ENCODE measurements at places on chromosomes 2 and 18.

- DNase-seq: no peak
Measured at GRCh38 chr18:31500051-31500688, 2.2 kb downstream of the DSG2 start.

DNA sequence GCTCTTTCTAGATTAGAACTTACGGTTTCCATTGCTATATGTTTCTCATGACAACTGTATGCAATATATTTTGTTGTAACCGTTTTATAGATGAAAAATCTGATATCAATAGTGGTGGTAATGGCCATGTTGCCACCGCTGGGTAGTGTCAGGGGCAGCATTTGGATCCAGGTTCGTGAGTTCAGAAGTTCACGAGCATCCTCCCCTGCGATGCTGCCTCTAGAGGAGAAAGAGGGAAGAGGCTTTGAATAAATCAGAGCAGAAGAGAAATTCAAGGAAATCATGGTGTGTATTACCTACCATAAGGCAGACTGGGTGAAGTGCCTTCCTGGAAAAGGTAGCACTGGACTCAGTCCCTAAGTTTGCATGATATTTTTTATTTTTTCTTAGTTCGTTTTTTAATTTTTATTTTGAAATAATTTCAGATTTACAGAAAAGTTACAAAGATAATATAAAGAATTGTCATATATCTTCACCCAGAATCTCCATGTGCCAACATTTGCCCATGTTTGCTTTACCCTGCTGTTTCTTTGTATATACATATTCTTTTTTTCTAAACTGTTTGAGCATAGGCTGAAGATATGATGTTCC lies 3.3 kb upstream of the ZBTB7C start:
- DNase-seq: no peak

- no peak for DNase-seq
Measured at GRCh38 chr18:78246050-78246449, 733.6 kb upstream of the SALL3 start.

DNA sequence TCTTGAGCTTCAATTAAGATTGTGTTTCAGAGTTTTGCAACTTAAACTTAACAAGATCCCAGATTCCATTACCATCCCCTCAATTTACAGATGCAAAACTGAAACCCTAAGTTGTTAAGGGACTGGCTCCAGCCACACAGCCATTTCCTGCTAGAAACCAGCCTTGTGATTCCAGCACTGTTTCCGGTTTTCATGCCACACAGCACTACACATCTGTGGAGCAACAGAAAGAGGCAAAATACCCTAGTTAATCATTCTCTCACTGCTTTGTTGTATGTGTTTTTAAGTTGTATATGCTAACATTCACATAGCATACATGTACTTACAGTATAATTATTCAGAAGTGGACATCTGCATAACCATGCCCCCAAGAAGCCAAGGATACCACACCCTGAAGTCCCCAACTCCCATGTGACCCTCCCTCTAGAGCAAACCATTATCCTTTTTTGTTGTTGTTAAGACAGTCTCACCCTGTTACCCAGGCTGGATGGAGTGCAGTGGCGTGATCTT lies 87.4 kb downstream of the MYO5B start:
- DNase-seq: no peak

DNA sequence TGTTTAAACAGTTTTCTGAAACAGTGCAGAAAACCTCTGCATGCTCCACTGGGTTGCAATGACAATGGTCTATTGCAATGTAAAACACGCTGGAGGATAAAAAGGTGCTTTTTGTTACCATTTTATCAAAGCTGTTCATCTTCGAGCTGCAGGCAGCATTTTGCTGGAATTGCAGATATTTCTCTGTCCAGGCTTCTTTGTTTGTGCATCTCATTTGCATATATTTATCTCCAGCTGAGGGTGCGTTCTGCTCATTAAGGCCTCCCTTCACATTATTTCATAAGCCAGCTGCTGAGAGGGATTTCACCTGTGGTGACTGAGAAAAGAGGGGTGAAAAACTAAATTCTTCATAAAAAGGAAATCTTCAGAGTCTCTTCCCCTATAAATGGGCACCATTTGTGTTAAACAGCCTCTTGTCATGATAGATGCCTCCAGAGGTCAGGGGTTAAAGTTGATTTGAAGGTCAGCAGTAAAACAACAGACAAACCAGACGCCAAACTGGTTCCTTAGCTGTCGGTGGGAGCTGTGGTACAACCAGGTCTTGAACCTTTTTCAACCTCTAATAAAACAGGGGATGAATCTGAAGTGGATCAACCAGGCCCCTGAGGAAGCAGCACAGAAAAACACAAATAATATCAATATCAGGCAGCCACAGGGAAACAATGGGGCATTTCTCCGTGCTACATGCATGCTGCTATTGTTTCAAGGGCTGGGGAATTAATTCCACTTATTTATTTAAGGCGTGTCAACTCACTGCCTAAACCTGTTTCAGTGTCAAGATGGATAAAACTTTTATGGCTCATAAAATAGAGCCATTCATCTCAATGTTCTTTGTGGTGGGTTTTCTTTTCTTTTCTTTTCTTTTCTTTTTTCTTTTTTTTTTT lies 265.1 kb downstream of the MEIS1 start:
- DNase-seq: no peak

- DNase-seq: no peak
Measured at GRCh38 chr2:77397763-77398162, 124.4 kb downstream of the LRRTM4 start.

DNA sequence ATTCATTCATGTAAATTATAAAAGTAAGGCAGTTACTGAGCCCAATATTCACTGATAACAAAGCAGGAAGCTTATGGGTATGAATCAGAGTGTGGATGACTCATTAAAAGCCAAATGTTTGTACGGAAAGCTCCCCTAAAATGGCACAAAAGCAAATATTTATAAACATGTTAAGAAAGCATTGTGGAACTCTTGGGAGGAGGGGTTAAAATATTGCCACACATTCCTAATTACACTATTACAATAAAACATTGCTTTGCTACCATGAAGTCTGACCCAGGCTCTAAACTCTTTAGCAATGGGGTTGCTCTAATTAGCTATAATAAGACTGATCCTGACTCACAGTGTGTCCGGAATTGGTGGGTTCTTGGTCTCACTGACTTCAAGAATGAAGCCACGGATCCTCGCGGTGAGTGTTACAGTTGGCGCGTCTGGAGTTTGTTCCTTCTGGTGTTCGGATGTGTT lies 110.9 kb downstream of the NAB1 start:
- no peak for DNase-seq

- no peak for DNase-seq
Measured at GRCh38 chr2:160175169-160176134, 24.6 kb downstream of the ITGB6 start.

GRCh38 chr2:11865805-11866204 lies 119.4 kb downstream of the LPIN1 start:
- DNase-seq: no peak

- no peak for DNase-seq
Measured at GRCh38 chr18:51425475-51425874, 228.0 kb upstream of the MEX3C start.

DNA sequence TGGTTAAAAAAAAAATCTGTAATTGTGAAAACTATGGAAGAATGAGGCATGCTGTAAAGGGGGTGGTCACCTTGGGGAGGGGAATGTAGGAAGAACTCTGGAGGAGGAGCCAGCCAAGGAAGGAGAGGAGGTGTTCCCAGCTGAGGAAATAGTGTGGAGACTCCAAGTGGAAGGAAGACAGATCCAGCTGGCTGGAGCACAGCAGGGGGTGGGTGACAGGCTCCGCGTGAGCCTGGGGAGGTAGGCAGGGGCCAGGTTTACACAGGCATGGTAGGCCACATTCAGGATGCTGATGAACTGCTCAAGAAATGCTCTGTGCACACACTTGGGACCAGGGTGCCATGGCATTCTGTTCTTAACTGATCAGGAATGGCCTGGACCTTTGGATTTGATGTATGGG lies 16.8 kb downstream of the AFF3 start:
- DNase-seq: no peak

DNA sequence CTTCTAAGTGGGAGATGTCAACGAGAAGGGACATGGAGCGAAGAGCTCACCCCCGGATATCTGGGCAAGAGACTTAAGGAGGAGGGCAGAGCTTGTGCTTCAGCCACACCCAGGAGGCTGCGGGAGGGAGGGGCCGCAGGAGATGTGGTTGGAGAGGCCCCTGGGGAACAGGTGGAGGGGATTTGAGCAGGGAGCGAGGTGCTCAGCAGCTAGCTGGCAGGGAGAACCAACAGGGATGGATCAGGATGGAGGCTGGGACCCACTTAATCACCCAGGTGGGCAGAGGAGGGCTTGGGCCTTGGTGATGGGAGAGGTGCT lies 78.3 kb downstream of the MBP start:
- no peak for DNase-seq

- no peak for DNase-seq
Measured at GRCh38 chr2:151165105-151165684, 96.5 kb downstream of the RBM43 start.

- DNase-seq: no peak
Measured at GRCh38 chr2:133097666-133098065, 427.7 kb upstream of the LYPD1 start.

DNA sequence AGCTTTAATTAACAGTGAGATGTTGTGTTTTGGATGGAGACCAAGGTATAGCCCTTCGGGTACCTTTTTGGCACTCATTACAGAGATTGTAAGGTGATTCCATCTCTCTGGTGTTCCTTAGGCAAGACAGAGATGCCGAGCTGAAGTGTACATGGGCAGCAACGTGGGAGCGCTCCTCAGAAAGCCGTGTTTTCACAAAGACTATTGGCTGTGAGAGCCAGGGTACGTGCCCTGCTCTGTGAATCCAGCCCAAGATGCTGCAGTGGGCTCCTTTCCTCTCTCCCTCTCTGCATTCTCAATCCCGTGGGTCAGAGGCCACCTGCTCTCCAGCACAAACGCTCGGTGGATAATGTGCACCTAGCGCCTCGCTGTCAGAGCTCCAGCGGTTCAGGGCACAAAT lies 203.0 kb upstream of the EPHA4 start:
- no peak for DNase-seq

DNA sequence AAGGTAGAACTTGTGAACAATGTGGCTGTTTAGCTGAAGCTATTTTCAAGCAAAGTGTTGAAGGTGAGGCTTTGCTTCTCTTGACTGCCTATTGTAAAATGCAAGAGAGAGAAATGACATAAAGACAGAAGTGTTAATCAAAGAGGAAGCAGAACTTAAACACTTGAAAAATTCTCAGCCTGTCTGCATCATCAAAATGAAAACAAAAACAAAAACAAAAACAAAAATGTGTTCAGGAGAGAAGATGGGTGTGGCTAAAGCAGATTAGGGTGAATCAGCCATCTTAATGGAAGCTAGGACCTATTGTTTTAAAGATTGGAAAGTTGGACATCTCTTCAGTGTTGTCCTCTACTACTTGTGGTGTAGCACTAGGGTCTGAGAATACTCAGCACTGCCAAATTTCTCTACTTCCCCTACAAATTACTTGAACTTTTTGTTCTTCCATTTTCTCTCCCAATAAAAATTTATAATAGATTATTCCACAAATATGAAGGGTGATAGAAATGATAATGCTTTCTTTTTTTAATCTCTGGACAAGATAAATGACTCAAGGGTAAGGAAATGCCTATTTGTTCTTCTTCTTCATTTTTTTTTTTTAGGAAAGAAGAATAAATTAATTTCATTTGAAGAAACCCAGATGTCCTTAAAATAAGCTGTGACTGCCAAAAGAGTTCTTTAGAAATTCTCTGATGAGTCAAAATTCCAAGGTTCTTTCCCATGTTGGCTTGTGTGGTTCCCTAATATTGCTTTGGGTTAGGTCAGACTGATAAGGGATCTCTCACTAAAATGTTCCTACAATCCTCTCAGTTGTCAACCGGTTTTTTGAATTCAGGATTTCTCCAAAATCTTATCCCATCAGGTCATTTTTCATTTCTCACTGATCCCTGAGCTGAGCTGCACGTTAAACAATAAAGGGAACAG lies 571.2 kb upstream of the ZEB2 start:
- no peak for DNase-seq

GRCh38 chr2:237474931-237475703 lies 11.9 kb upstream of the MLPH start:
- DNase-seq: peak; percentile 95

GRCh38 chr2:238644095-238645081 lies 203.5 kb upstream of the TWIST2 start:
- DNase-seq: no peak

GRCh38 chr2:56534321-56534720 lies 350.5 kb downstream of the CCDC85A start:
- DNase-seq: no peak

DNA sequence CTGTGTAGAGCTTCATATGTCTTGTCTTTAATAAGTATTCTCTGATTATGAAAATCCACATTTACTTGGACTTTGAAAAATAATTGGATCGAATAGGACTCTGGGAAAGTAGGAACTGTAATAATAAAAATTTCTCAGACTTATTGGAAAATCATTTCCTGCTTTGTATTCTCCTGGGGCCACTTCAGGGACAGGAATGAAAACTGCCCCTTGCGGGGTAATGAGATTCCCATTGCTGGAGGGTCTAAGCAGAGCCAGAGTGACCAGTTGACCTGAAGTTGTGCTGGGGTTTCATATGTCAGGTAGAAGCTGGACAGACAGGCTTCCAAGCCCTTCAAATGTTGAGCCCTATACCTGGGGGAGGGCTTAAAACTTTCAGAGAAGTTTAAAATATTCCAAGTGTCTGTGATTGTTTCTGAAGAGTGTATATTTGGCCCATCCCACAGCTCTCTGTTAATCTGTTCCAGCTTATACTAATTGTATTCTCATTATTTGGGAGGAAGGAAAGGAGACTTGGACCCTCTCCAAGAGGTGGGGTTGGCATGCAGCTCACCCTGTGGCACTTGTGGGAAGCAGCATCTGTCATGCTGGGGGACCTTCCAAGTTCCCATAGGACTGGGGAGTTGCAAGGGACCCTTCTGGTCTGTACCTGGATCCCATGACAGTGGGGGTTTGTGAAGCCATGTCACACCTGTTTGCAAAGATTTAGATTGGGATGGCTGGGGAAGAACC lies 268.7 kb upstream of the ATP5MC3 start:
- DNase-seq: no peak

DNA sequence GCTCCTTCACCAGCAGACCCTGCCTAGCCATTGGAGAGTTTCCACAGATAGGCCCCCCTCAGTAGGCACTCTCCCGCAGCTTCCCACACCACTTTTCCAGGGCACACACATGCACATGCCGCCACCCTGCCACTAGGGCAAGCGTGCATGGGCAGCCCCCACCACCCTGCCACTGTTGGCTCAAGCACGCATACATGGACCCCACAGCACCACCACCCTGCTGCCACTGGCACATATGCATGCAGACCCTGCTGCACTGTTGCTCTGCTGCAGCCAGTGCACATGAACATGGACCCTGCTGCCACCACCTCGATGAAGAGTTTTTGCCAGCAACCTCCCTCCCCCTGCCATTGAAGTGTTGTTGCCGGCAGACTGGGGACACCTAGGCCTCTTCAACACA lies 154.9 kb downstream of the FTCDNL1 start:
- DNase-seq: no peak

GRCh38 chr18:53567929-53568574 lies 656.4 kb downstream of the MBD2 start:
- DNase-seq: no peak

GRCh38 chr2:189799531-189799930 lies 15.3 kb downstream of the PMS1 start:
- DNase-seq: no peak

GRCh38 chr2:75320898-75321598 lies 121.7 kb upstream of the TACR1 start:
- DNase-seq: no peak
